Kidney (tissue), 22 donors: ENCODE measurements at places on chromosomes 7 and 10. TPM values are rescaled to one million over a fixed set of nuclear protein-coding genes. Genes with fewer than 3 reads are reported as not detected.
A peak's percentile ranks its signal among the peaks of the same experiment; 100 is the strongest.

DNA sequence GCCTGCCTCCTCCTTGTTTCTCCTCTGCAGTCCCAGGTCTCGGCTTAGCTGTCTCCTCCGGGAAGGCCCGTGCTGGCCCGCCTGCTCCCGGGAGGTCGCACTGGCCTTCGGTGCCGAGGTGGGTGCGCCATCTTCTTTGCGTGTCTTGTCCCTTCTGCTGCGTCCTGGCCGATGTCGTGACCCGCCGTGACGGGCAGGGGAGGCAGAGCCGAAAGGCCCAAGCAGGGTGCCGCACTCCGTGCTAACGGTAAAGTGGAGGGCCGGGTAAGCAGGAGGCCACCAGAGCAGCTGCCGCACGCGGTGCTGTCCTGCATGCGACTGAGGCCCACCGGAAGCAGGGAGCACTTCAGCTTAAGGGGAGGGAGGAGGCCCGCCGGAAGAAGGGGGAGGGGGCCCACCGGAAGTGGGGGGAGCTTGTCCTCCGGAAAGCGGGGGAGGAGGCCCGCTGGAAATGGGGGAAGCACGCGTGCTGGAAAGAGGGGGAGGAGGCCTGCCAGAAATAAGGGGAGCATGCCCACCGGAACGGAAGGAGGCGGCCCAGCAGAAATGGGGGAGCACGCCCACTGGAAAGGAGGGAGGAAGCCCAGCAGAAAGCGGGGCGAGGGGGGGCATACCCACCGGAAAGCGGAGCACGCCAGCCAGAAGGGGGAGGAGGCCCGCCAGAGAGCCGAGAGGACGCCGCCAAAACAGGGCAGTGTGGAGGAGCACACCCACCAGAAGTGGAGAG lies 71.4 kb downstream of the PROSER2 start:
- DNase-seq: no peak
- H3K36me3 ChIP-seq: no peaks in the 10 kb centered on the region
- H3K4me3 ChIP-seq: no peak overlapping the region
- no peaks in the 10 kb centered on the region for H3K27me3 ChIP-seq

GRCh38 chr10:97944772-97945171 lies 85.6 kb downstream of the CRTAC1 start:
- no peaks in the 10 kb centered on the region for H3K4me1 ChIP-seq
- no peaks in the 10 kb centered on the region for H3K36me3 ChIP-seq
- no peak overlapping the region for H3K27ac ChIP-seq
- H3K27me3 ChIP-seq: no peaks in the 10 kb centered on the region
- H3K4me3 ChIP-seq: no peak overlapping the region

- no peak for DNase-seq
- H3K27ac ChIP-seq: no peak overlapping the region
- H3K36me3 ChIP-seq: no peaks in the 10 kb centered on the region
- no peak overlapping the region for H3K4me3 ChIP-seq
- H3K4me1 ChIP-seq: no peaks in the 10 kb centered on the region
- H3K27me3 ChIP-seq: no peaks in the 10 kb centered on the region
These were observed 7.8 kb upstream of the SFTPA1 start for GRCh38 chr10:79602953-79603352.

- peaks cover 21% of the 10 kb centered on the region for H3K4me1 ChIP-seq
- no peak within 1 kb of the TSS for H3K27ac ChIP-seq
- H3K27me3 ChIP-seq: no peaks in the 10 kb centered on the region
- peak; percentile 73 for DNase-seq
- H3K36me3 ChIP-seq: peaks cover 2% of the 10 kb centered on the region
These were observed at the start of gene PRKAR1B for GRCh38 chr7:727104-727805. Gene PRKAR1B, minus strand, starts transcription at chr7:727281. Its CDS starts 15,776 bp downstream, at chr7:711505.

DNA sequence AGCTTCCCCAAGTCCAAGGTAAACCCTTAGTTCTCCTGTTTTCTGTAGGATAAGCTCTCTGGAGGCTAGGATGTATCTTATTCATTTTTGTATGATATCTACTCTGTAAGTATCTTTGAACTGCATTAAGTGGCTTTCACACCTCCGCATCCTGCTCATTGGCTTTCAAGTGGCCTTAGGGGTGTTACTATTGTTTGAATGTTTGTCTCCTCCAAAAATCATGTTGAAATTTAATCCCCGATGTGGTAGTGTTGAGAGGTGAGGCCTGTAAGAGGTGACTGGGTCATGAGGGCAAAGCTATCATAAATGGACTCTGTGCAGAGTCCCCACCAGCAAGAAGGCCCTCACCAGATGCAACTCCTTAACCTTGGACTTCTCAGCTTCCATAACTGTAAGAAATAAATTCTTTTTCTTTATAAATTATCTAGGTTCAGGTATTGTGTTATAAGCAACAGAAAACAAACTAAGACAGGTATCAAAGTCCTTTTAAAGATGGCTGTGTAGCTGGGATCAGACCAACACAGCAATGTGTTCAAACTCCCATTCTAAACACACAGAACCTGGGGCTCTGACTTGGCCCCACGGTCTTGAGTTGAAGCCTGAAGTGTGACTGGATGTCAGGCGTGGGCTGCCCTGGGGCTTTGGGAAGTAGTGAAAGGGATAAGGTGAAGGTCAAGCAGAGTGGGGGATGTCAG lies 25.9 kb downstream of the TBXAS1 start:
- no peaks in the 10 kb centered on the region for H3K27me3 ChIP-seq
- no peaks in the 10 kb centered on the region for H3K36me3 ChIP-seq
- no peak overlapping the region for H3K4me3 ChIP-seq
- H3K4me1 ChIP-seq: no peaks in the 10 kb centered on the region
- H3K27ac ChIP-seq: no peak overlapping the region

GARIN1A gene
- 2.5 TPM for total RNA-seq
